NCI-H2171 (cell line): ENCODE measurements at places on chromosomes 3 and 15.

GRCh38 chr15:90020021-90020735, 19.1 kb downstream of the ZNF710 start:
- no peak for DNase-seq

- no peak for DNase-seq
Observed at GRCh38 chr3:134685929-134686802, 35.3 kb upstream of the KY start.

- DNase-seq: no peak
Observed at GRCh38 chr3:71127052-71127831, 456.3 kb downstream of the FOXP1 start.

DNA sequence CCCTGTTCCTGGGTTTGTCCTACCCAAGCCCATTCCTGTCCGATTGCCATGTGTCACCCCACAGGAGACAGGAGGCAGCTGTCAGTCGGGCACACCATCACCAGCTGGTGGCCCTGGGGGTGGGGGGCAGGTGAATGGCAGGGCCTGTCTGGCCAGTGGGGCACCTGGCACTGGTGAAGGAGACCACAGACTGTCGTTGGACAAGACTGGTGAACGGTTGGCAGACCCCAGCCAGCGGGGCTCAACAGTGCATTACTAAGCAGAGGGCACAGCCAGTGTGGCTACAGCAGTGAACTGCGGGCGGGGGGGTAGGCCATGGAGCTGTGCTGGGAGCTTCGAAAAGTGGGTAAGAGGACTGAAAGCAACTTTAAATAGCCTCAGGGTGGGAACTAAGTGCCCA, 2.1 kb downstream of the SEMA7A start:
- no peak for DNase-seq

DNA sequence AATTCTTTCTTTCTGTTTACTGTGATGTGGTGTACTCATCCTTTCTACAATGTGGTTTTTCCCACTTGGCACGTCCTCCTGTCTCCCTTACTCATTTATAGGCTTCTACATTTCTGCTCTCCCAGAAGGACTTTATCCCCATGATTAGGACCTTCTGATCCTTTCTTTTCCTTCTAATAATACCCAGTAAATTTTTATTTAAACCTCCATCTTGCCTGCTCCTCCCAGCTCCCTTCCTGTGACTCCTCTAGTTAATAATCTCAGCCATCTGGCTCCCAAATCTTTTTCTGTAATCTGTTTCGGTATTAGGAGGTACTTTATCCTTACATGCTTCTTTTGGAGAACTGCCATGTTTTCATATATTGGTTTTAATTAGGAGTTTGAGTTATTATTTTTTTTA, 11.2 kb upstream of the P2RY1 start:
- DNase-seq: no peak

DNA sequence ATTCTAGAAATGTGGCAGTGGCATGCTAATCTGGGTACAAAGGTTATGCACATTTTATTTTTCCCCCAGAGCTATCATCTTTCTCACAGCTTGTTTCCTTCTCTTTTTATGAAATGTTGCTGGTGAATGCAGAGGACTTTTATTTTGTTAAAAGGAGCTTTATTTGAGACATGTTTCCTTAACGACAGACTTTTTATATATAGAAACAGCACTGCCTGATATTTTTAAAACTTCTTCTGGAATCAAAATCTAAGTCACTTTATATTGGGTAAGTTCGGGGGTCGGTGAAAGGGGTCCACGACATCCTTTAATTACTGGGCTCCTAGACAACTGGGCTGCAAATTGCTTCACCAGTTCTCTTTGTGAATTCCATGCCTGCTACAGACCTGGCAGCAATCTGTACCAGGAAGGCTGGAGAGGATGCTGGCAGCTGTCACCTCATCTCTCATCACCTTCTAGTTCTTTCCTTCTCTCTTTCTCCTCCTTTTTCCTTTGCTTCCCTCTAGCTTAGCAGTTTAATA, 464.7 kb downstream of the PDCD6IP start:
- no peak for DNase-seq

GRCh38 chr15:84844964-84845363, 27.8 kb downstream of the ALPK3 start:
- no peak for DNase-seq

GRCh38 chr3:46527239-46527638, 29.5 kb downstream of the RTP3 start:
- DNase-seq: no peak

DNA sequence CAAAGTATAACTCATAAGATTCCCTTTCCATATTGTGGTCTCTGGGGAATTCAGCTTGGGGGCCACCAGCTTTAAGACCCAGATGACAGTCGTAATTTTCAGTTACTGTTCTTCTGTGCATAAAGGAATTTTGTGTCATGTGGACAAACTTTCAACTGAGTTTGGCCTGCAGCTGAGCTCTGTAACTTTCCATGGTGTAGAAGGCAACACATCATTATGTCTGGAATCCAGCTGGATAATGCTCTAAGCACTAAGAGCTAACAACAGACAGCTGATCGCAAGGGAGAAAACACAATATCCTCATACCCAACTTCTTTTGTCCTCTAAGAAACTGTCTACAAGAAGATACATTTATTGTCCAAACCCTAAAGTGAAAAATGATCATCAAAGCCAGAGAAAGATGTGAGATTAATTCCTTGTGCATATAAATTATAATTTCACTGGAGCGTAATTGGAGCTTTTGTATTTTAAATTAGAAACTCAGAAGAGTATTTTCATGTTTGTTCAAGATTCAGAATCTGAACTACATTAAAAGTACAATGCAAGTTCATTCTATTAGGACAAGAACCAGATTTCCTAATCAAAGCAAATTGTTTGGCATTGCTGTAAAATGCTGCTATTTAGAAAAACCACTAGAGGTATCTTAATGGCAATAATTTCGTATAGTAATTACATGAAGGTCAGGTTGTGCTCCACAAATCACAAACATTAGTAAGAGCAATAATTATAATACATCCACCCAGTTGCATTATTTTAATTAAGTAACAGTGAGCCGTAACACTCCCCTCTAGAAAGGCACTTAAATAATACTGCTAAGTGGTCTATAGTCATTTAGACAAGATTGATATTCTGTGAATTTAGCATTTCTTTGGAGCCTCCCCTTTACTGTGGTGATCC, 218.8 kb downstream of the ATP8B4 start:
- no peak for DNase-seq

GRCh38 chr3:141538568-141539240, 51.9 kb downstream of the RASA2 start:
- no peak for DNase-seq

DNA sequence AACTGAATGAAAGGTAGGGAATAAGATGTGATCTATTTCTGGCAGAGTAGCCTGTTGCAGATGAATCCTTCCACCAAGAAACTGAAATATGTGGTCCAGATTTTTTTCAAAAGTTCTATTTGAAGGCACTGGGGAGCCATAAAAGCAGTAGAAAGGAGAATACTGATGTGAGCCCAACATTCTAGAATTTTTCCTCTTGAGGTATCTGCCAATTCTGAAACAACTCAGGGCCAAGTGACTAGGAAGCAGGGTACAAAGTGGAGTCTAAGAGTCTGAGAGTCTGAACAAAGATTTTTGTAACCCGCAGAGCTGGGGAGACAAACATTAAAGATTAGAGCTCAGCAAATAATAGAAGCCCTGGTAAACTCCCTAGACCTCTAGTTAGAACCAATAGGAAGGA, 58.3 kb upstream of the SLCO3A1 start:
- no peak for DNase-seq

DNA sequence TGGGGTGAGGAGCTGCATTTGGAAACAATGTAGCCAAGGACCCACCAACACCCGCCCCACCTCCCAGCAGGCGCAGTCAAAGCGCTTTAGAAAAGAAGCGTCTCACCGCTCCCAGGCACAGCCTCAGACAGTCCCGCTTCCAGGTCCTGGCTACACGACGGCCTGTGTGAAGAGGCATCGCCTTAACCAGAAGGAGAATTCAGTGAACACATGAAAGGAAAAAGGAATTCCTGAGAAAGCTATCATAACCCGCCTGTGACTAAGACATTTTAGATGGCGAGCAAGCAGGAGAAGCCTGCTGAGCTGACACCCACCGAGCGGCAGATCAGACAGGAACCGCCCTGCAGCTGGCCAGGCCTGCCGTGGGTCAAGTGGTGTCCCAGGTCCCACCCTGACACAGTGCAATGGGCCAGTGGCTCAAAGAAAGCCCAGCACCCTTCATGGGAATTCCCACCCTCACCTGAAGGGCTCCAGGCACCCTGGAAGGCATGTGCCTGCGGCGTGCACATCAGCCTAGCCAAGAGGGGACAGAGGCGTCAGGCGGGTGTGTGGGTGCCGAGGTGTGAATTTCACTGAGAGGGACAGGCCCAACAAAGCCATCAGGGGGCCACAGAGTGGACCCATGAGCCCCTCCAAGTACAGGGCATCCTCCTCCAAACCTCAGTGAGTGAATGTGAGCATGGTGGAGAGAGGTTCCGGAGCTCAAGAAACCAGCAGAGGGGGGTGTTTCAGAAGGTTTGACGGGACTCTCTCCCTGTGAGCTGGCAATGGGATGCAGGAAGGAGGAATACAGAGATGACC, 144.8 kb downstream of the NSMCE3 start:
- DNase-seq: no peak

- DNase-seq: peak; percentile 45
Observed at GRCh38 chr15:91049378-91050127, 27.2 kb upstream of the VPS33B start.

DNA sequence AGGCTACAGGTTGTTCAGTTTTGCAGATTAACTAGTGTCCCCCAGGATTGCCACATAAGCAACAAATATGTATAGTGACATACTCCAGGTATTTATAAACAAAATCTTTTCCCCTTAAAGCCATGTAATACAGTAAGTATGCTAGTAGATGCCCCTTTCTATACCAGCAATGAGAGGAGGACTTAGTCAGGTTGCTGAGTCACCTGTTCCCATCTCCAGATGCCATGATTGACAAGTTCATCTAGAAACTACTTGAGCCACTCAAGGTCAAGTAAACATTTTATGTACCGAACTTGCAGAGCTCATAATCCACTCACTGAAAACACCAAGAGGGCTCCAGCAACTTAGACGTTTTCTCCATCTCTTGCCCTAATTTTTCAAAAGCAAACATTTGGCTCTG, 18.2 kb downstream of the SLC9A9 start:
- DNase-seq: no peak

DNA sequence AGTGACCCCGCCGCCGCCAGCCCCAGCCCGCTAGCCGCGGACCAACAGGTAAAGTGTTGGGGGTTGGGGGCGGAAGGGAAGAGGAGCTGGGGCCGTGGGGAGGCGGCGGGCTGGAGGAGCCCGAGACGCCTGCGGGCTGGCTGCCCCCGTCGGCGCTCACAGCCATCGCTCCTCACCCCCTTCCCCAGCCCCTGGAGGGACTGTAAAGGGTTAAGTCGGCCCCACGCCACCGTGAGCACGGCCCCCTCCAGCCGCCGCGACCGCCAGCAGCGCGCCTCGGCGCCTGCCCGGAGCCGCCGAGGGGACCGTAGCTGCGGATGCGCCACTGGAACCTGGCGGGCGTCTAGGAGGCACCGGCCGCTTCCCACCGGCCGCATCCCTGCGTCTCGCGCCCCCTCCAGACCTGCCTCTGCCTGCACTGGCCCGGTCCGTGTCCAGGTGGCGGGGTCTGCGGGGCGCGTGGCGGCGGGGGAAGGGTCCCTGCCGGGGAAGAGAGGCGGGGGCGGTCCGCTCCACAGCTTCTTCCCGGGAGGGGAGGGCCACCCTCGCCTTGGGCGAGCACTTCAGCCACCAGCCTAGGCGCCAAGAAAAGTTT, 522 bp downstream of the MED12L start:
- DNase-seq: peak; percentile 38

- no peak for DNase-seq
Observed at GRCh38 chr3:10816019-10816862, at the start of gene SLC6A11. Gene SLC6A11 (plus strand): TSS chr3:10816228. CDS start chr3:10816266, 38 bp downstream.

GRCh38 chr3:170257145-170257544, 34.9 kb downstream of the PRKCI start:
- no peak for DNase-seq

DNA sequence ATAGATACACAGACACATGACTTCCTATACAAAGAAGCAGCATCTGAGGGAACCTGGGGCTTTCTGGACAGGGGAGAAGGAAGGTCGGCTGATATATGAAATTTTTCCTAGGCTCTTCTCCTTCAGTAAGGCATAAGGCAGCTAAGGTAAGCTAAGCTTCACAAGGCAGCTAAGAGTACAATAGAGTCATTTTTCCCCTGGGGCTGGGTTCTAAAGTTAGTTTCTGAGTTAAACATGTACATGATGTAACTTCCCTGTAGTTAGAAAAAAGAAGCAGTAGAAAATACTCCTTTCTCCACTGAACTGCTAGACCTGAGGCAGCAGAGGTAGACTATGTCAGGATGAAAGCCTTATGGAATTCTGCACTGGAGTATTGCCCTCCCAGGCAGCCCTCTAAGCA, 109.6 kb downstream of the PLD1 start:
- DNase-seq: no peak

DNA sequence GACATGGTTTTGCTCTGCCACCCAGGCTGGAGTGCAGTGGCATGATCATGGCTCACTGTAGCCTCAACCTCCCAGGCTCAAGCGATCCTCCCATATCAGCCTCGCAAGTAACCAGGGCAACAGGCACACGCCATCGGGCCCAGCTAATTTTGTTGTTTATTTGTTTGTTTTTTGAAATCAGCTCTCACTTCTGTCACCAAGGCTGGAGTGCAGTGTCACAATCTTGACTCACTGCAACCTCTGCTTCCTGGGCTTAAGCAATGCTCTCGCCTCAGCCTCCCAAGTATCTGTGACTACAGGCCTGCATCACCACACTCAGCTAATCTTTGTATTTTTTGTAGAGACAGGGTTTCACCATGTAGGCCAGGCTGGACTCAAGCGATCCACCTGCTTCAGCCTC, 26.3 kb upstream of the PLCH1 start:
- no peak for DNase-seq

DNA sequence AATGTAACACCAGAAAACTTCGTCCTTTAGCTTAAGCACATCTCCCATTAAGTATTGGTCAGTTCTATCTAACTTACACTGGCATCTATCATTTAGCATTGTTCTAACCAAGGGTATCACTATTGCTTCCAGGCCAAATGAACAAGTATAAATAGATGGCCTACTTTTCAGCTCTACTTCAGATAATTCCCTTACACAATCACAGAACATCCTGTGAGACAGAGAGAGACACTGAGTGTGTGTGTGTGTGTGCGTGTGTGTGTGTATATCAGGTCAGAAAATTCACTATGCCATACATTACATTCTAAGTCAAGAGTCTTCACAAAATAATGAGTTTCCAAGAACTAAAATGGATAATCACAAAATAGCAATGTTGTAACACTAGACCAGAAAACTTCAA, 39.1 kb downstream of the SCAPER start:
- DNase-seq: no peak
